ENCODE measurements at places on chromosomes 4 and X. TPM values are rescaled to one million over a fixed set of nuclear protein-coding genes. Genes with fewer than 3 reads are reported as not detected.

DNA sequence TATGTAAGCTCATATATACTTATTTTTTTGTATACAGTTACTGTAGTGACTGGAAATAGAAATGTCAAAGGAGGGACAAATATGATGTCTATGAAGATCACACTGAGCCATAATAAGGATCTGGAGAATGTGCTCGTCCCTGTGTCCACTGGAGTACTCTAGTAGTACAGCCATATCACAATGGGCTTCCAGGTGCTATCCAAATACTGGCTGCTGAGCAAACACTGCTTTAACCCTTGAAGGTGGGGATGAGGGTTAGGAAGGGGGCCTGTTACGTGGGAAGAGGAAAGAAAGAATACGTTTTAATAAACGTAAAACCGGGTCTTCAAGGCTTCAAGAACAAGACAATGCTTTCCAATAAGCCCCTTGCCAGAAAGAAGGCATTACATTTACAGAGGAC is 29.8 kb upstream of the TMEM150C start:
- DNase-seq: no peak

DNA sequence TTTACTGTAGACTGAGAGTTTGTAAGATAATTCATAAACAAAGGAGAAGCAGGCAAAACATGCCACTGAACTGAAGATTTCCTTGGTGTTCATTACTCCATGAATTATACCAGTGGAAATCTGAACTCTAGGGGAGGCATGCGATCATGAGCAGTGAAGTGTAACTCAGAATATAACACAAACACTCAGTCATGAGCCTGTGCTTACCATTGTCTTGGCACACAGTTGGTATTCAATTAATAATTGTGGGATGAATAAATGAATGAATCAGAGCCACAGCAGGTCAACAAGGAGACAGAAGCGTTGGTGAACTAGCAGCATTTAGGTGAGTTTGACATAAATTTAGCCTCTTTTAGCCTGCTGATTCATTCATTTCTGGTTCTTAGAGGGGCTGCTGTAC is 263.5 kb upstream of the DKK2 start:
- no peak for DNase-seq

- DNase-seq: no peak
Observed at GRCh38 chrX:134023851-134024281, 38.5 kb upstream of the GPC3 start.

GRCh38 chrX:11470250-11470974 is 177.2 kb downstream of the AMELX start:
- DNase-seq: no peak

DNA sequence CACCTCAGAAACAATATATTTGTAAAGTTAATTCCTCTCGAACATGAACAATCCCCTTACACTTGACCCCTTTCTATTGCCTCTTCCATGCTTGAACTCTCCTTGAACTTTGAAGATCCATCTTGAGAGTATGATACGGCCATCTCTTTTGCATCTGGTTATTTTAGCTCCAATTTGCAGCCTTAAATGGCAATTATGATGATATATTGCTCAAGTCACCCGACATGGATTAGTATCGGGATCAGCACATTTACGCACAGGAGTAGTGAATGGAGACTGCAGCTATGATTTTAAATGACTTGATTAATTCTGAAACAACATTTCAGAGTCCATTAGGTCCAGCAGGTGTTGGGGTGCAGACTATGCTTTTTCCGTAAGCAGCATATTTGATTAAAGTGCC is 143.8 kb upstream of the PAQR3 start:
- no peak for DNase-seq

DNA sequence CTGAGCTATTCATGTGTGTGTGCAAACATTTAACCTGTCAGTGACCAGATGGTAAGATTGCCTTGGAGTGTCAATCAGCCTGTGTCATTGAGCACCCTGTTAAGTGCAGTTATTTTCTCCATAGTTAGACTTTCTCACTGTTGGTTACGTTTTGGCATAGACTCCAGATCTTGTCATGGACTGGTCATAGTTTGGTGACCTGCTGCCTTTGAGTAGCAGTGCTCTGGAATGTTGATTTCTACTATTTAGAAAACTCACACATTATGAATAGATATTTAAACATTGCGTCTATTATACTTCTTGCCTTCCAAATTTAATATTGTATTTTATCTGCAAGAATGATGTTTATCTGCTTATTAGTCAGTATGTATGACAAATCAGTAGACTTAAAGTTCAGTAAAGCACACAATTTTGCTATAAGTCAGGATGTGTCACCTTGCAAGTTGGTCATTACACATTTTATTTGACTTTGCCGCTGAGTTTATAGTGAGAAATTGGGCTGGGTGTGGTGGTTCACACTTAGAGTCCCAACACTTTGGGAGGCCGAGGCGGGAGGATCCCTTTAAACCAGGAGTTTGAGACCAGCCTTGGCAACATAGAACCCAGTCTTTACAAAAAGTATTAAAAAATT is 42.4 kb downstream of the KIAA0232 start:
- no peak for DNase-seq

- no peak for DNase-seq
Observed at GRCh38 chr4:67581208-67581857, 22.8 kb downstream of the STAP1 start.

GRCh38 chr4:111697176-111697942 is 447.9 kb upstream of the FAM241A start:
- DNase-seq: no peak

DNA sequence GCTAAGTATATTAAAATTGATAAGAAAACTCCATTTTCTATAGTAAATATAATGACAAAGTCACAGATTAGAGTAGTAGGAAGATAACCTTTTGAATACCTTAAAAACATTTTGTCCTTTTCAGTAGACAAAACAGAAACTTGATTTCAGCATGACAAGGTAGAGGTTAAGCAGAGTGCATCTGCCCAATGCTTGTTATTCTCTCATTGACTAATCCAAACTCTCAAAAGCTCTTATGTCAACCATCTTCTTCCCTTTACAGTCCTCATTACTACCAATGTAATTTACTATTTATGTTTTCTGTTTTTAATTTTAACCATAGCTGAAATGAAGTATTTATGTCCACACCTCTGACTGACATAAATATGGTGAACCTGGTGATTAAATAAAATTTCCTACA is 11.1 kb downstream of the NIPAL1 start:
- no peak for DNase-seq

GRCh38 chrX:154531626-154532025 is 15.0 kb downstream of the G6PD start:
- DNase-seq: no peak

Gene SUPT20HL1
- total RNA-seq: not detected

Gene STARD8
- total RNA-seq: 18.8 TPM
